Keratinocyte (primary cell): ENCODE measurements at places on chromosomes 3 and 15. TPM values are rescaled to one million over a fixed set of nuclear protein-coding genes. Genes with fewer than 3 reads are reported as not detected.

DNA sequence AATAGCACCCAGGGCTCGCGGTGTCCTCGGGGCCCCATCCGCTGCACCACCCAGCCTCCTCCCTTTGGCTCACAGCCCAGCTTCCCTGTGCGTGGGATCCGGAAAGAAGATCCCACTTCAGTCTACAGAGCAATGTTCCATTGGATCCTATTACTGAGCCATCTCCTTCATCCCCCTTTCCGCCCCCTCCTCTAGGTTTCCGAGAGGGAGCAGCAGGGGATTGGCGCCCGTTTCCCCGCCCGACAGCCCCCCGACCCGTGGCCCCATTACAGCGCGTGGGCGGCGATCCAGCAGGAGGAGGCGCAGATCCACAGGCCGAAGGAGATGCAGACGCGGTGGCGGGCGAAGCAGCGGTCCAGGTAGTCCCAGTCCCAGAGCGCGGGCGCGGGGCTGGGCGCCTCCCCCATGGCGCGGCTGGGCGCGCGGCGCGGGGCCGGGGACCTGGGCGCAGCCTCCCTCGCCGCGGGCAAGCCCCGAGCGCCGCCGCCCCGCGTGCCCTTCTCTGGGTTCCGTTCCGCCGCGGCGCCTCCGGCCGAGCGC is 340 bp downstream of the TMEM44 start:
- no peak for DNase-seq

Gene SLC28A2
- polyA plus RNA-seq = not detected in 3 replicates

- DNase-seq = no peak
These were observed 57.5 kb downstream of the HMCES start for GRCh38 chr3:129336093-129336706.

Gene ACKR2
- polyA plus RNA-seq = 0.22 to 0.23 TPM (median 0.23 TPM) in 3 replicates

Gene CX3CR1
- 0.05 TPM in 2 of 3 replicates, not detected in the other for polyA plus RNA-seq

Gene RPL22L1
- 103 to 277 TPM (median 241 TPM) in 3 replicates for polyA plus RNA-seq

- no peak for DNase-seq
These were observed 184.5 kb upstream of the TSC22D2 start for GRCh38 chr3:150223558-150223957.

DNA sequence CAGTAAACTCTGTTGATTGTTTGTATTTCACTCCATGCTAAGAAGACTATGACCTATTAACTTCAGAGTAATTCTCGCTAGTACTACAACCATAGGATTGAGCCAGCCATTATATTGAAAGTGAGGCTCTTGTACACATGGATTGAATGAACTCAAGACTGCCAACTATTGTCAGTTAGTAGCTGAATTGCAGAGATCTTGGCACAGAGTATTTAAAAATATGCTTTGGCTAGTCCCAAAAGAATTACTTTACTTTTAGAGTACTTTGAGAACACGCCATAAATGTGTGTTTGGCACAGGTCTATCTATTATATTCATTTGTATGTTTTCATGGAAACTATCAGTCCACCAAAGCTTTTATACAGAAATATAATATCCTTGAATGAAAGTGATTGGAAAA is 226.7 kb upstream of the DCBLD2 start:
- DNase-seq = no peak

- peak; percentile 92 for DNase-seq
These were observed 193.6 kb downstream of the TP63 start for GRCh38 chr3:189824629-189825312.

DNA sequence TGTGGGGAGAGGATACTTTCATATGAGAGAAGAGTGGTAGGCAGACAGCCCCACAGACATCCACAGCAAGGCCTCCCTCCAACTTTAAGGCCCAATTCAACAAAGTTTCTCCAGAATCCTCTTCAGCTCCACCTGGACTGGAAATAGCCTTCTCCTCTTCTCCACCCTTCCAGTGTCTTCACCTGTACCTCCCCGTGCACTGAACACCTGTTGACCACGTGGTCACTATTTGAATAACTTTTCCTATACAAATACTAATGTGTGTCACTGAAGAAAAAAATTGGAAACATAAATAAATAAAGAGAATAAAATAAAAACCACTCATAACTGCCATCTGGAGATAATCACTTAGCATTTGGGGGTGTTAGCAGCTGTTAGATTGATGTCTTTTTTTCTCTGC is 52.9 kb downstream of the CCNL1 start:
- no peak for DNase-seq

GRCh38 chr3:38401246-38401962 is 52.3 kb upstream of the ACVR2B start:
- DNase-seq = no peak

- no peak for DNase-seq
These were observed 428.1 kb downstream of the PYDC2 start for GRCh38 chr3:191889106-191889505.

Gene AP3B2
- polyA plus RNA-seq = 0.25 to 0.41 TPM (median 0.31 TPM) in 3 replicates

GRCh38 chr3:23314981-23315762 is 112.0 kb downstream of the UBE2E2 start:
- DNase-seq = no peak

DNA sequence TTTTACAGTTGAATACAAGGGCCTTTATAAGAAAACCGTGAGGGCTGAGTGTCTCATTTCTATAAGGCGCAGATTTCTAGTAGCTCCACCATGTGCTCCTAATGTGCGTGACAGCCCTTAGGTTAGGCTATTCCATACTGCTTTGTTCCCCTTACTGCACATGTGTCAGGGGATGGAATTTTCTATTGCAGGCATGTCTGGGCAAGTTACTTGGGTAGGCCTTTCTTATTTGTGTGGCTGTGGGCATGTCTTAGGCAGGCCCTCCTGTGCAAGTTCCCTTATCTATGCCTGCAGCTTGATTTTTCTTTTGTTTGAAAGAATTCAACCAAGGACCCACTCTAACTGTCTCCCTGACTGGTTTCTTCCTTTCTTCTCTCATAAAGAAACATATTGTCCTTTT is 434.2 kb upstream of the CNTN3 start:
- peak; percentile 11 for DNase-seq

- no peak for DNase-seq
These were observed 50.1 kb downstream of the TLE3 start for GRCh38 chr15:70047386-70048197.

Gene CCRL2
- 0.09 to 0.17 TPM in 2 of 3 replicates, not detected in the other for polyA plus RNA-seq

- no peak for DNase-seq
These were observed 389.9 kb downstream of the SHQ1 start for GRCh38 chr3:72458375-72458774.

Gene GABRG3
- not detected in 3 replicates for polyA plus RNA-seq

GRCh38 chr15:71893691-71894090 is 83.3 kb downstream of the NR2E3 start:
- no peak for DNase-seq

DNA sequence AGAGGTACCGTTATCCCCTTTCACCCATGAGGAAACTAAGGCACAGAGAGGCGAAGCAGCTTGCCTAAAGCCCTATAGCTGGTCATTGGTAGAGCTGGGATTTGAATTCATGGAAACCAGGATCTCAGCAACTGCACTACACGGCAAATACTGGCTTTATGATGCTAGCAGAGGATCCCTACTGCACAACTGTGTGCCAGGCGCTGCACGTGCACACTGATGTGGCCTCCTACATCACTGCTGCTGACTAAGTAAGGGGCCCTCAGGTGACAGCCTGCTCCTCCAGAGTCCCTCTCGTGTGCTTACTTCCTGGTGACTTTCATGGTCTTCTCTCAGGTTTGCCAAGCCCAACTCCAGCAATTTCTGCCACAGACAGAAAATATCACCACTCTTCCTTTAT is 3.4 kb upstream of the POLG start:
- no peak for DNase-seq

- no peak for DNase-seq
These were observed 296.9 kb downstream of the EPHA6 start for GRCh38 chr3:97111244-97111643.

DNA sequence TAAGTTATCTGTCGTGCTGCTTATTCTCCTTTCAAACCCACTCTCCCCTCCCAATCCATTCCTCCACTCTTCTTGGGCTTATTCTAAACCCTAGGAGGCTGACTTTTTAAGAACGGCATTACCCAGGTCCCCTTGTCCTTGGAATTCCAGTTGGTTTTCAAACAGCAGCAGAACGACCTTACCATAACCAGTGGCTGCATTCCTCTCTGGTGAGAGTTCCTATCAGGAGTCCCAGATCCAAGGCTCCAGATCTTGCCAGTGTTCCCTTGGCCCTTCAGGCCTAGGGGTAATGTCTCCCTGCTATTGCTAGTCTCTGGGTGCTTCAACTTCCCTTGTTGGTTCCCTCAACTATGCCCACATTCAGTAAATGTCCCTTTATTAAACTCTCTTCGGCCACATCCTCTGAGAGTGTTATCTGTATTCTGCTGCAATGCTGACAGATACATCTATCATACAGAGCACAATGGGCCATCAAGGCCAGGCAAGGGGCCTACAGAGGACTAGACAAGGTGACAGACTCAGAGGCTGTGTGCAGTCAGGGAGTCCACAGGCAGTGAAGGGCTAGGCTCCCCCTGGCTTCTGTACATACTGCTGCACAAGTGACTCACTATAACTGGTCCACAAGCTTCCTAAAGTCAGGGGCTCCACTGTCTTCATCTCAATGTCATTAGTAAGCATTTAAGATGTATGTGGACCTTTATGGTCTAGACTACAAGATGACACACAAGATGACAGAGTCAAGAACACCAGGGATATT is 10.1 kb downstream of the LYSMD2 start:
- no peak for DNase-seq

DNA sequence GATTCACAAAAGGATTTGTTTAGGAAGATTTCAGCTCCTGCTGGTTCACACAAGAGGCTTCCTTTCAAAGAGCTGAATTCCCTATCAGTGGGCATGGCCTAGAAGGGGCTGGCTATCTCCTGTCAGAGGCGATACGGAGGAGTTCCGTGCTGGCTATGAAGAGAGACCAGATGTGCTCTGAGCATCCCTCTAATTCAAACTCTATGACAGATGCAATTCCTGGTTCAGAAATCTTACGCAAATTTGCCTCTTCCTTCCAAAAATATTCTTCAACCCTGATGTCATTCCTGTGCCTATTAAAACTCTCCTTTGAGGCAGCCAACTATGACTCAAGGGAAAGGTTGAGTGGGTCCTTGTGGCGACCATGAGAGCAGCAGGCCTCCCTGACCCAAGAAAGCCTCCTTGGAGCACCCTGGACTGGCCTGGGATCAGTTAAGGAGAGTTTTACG is 139.3 kb upstream of the HES1 start:
- no peak for DNase-seq

Gene ITPKA
- 0.12 to 0.14 TPM in 2 of 3 replicates, not detected in the other for polyA plus RNA-seq

GRCh38 chr15:93200081-93200836 is 111.2 kb upstream of the RGMA start:
- DNase-seq = no peak

Gene FANCD2
- polyA plus RNA-seq = 3.4 to 20.8 TPM (median 12.5 TPM) in 3 replicates

Gene TMEM266
- polyA plus RNA-seq = 0.02 to 0.35 TPM (median 0.03 TPM) in 3 replicates

DNA sequence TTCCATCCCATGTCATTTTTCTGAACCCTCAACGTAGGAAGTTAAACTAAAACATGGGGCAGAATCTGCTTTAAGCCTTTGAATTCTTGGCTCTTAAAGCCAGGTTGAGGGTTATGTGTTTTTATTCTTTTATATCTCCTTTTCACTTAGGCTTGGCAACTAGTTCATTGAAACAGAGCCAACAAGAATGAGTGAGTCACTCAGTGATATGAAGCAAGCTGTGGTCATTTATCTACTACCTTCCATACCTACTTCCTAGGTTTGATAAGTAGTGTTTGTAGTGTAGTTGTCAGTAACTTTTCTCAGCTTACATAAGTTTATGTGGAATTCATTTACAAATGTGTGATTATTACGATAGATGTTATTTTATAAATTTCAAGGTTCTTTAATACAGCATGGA is 67.4 kb downstream of the SNRPN start:
- DNase-seq = no peak

- no peak for DNase-seq
These were observed at the start of gene STT3B for GRCh38 chr3:31532587-31533168. Gene STT3B (plus strand): TSS chr3:31532925. CDS start chr3:31532999, 74 bp downstream.

DNA sequence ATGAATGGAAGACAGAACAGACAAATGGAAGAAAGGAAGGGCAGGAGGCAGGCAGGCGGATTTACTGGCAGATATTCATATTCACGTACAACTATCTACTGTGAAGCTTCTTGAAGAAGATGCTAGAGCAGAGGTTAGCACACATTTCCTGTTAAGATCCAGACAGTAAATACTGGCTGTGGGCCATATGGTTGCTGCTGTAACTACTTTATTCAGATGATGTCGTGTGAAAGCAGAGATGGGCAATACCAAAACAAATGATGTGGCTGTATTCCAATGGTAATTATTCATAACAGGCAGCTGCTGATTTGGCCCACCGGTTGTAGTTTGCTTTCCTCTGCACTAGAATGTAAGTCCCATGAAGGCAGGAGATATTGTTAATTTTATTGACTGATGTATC is 115.7 kb upstream of the PRTG start:
- no peak for DNase-seq

DNA sequence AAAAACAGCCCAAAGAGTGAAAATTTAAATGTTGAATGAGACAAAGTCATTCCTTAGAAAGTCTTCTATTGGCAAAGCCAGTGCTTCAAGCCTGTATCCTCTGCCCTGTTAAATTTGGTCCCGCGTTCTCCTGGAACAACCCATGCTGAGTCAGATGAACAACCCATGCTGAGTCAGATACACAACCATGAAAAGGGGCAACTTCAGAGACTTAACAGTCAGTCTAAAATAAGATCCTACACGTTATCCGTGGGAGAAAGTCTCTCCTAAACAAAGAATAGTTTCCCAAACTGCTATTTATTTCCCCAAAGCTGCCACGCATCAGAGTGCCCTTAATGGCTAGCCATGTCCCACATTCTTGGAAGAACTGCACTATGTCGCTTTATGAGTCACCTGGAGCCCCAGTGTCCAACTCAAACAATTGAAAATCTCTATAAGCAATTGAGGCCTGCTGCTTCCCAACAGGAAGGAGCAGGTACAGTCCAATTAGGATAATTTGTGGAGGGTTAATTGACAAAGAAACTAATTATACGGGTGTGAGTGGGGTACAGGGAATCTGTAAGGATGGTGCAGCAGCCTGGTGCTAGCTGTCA is 66.1 kb downstream of the WHAMM start:
- peak; percentile 5 for DNase-seq

DNA sequence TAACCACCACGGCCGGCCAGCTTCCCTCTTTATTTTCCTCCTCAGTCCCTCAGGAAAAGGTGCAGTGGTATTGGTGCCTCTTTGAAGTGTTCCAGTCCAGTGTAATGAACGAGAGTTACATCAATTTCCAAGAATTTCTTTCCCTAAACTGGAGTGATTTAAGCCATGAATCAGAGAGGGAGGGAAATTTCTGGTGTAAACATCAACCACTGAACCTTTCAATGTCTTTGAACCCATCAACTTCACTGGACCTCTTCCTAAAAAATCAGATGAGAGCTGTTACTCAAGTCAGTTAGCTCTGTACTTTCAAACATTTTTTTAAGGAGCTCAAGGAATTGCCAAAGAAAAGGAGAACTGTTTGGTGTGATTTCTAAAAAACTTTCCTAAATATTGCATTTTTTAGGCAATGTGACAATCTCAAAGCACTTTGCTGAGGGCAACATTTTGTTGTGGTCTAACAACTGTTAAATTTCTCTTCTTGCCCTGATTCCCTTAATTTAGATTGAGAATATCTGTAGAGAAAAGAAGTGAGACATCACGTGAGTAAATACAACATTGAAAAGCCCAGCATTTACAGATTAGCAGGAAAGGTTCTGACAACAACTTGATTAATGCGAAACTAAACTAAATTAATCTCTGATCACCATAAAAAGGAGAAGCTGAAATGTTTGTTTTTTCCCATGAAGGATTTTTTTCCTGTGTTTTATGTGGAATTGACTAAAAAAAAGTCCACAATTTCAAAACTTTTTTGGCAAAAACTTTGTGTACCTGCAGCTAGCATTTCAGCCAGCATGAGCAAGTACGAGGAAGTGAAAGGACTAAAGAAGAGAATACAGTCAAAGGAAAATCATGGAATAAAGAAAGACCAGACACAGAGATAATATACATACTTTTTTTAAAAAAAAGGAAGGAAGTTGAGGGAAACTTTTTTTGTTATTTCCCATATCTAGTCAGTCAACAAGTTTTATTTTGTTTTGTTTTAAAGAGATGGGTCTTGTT is 9.1 kb upstream of the DAZL start:
- no peak for DNase-seq
